ENCODE measurements at places on chromosomes 2 and 18. TPM values are rescaled to one million over a fixed set of nuclear protein-coding genes. Genes with fewer than 3 reads are reported as not detected.

The ZSWIM2 gene
- polyA plus RNA-seq = not detected

The SLC30A3 gene
- not detected for polyA plus RNA-seq

The WIPF1 gene
- polyA plus RNA-seq = 2.8 TPM

The SLC35F5 gene
- 53.6 TPM for polyA plus RNA-seq

The TMEM185B gene
- 6.7 TPM for polyA plus RNA-seq

The UBE2F gene
- polyA plus RNA-seq = 60.7 TPM

The GRB14 gene
- polyA plus RNA-seq = 5.9 TPM

The ITM2C gene
- polyA plus RNA-seq = 9.2 TPM

The FOXD4L1 gene
- not detected for polyA plus RNA-seq

The STON1 gene
- polyA plus RNA-seq = 5.3 TPM

The INPP1 gene
- 48.5 TPM for polyA plus RNA-seq

The AGXT gene
- polyA plus RNA-seq = not detected

The ASB3 gene
- 48.4 TPM for polyA plus RNA-seq

The PDCD1 gene
- polyA plus RNA-seq = not detected

The BOLL gene
- polyA plus RNA-seq = 1.8 TPM

The BCL2 gene
- polyA plus RNA-seq = 1.8 TPM

The HTR2B gene
- 0.34 TPM for polyA plus RNA-seq
